ENCODE measurements at places on chromosomes 13 and 19.

- DNase-seq, result no peak
These were observed 27.7 kb downstream of the ATP4B start for GRCh38 chr13:113630296-113630695.

GRCh38 chr19:54439174-54439851, 9.7 kb upstream of the LENG8 start:
- DNase-seq, result peak; percentile 77

- no peak for DNase-seq
These were observed 8.9 kb upstream of the CYP4F3 start for GRCh38 chr19:15631817-15632216.

DNA sequence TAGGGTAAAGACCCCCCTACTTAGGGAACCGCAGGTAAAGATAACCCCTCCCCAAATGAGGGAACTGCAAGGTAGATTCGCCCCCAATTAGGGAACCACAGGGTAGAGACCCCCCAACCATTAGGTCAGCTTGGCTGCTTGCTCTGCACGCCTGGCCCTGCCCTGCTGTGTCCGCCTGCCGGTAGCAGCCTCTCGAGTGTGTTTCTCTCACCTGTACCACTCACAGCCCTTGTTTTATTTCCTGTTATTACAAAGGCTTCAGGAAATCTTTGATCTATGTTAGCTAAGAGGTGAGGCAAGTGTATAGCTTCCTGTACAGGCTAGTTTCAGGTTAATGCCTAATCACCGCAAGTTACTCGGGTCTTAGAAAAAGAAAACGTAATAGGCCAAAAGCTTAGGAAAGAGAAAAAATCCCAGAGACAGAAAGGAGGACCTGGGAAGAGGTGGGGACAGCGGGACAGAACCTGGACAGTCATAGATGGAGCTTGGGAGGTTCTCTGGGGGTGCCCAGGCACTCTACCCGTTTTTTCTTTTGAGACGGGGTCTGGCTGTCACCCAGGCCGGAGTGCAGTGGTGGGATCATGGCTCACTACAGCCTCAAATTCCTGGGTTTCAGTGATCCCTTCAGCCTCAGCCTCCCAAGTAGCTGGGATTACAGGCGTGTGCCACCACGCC, 23.1 kb upstream of the EIF3G start:
- no peak for DNase-seq

DNA sequence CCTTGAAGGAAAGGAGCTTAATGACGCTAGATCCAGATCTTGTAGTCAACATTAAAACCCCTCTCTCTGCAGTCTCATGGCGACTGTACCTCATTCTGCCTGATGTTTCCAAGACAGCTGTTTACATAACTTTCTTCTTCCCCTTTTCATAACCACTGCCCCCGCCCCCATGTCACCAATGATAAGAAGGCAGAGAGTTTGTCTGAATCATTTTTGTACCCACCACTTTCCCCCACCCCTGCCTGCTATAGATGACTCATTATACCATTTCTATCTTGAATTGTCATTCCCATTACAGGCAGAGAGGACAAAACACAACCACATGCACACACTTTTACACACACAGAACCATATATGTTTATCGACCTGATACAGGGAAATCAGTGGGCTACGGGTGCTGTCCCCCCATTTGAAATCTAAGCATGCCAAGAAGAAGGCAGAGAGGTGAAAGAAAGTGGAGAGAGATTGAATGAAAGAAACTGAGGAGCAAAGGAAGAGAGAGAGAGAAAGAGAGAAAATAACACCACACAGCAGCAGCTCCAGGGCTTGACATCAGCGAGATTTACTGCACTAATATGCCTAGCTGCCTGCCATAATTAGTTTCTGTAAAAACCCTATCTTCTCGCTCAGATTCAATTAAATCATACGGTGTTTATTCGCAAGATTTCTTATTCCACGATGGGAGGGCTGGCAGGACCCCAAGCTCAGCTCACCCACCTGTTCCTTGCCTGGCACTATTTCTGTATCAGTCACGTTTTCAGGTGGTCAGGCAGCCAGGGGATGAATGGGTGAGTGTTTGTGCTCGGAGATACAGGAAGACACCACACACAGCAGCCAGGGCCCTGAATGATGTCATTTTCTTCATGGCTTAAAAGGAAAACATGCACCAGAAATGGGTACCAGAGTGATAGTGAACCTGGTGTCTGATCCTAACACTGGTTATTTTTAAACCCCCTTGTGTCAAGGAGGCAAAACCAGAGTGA, 114.3 kb upstream of the SERP2 start:
- DNase-seq, result no peak

GRCh38 chr13:102040812-102041211, 361.0 kb downstream of the FGF14 start:
- no peak for DNase-seq

GRCh38 chr19:34881982-34882381, 44.7 kb upstream of the ZNF30 start:
- no peak for DNase-seq

DNA sequence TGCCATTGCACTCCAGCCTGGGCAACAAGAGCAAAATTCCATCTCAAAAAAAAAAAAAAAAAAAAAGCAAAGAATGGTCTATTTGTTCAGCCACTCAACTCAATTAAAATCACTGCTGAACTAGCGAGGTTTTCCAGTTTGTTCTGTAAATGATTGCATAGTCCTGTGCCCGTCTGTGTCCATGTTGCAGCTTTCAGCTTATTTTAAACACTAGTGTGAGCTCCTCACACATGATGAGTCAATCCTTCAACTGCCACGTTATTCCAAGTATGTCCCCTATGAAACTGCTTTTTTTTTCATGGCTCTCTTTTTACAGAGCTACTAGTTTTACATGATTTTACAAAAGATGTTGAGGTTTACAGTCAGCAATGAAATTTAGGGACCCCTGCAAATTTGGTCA, 12.2 kb downstream of the SUGP2 start:
- DNase-seq, result peak; percentile 42

GRCh38 chr19:48121909-48122371, 11.3 kb upstream of the PLA2G4C start:
- no peak for DNase-seq

- DNase-seq, result peak; percentile 66
These were observed 2.6 kb upstream of the SPACA6 start for GRCh38 chr19:51690454-51691073.

- DNase-seq, result no peak
These were observed 33.6 kb downstream of the TNFSF11 start for GRCh38 chr13:42607546-42607945.

DNA sequence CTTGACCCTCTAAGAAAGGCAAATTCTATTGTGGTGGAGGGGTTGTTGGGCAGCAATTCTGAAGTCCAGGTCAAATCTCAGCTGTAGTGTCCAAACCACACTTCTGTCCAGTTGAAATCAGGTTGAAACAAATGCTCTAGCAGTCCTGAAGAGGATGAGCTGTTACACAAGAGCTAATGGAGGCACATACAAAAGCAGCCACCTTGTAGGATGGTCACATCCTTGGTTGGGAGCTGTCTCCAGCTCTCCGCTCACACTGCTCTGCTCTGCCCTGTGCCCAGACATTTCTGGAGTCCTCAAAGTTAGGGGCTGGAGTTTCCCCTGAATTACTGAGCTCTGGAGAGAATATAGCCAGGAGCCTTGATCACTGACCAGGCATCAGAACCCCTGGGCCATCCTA, 47.2 kb downstream of the GPR12 start:
- DNase-seq, result no peak

GRCh38 chr13:80239571-80240255, 101.2 kb downstream of the SPRY2 start:
- DNase-seq, result no peak

DNA sequence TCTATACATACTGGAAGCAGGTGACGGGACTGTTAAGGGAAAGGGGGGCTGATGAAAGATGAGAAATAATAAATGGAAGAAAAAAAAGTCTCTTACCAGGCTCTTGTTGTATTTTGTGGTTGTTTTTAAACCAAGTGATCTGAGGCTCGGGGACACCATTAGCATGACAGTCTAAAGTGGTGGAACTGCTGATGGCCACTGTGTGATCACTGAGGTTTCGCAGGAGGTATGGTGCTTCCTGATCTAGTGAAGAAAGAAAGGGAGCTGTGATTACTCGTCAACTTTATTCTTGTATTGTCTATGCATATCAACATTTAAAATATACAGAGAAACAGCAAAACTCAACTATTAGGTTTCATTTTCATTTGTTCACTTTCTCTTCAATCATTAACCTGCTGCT, 110.1 kb downstream of the FLT1 start:
- DNase-seq, result peak; percentile 34

DNA sequence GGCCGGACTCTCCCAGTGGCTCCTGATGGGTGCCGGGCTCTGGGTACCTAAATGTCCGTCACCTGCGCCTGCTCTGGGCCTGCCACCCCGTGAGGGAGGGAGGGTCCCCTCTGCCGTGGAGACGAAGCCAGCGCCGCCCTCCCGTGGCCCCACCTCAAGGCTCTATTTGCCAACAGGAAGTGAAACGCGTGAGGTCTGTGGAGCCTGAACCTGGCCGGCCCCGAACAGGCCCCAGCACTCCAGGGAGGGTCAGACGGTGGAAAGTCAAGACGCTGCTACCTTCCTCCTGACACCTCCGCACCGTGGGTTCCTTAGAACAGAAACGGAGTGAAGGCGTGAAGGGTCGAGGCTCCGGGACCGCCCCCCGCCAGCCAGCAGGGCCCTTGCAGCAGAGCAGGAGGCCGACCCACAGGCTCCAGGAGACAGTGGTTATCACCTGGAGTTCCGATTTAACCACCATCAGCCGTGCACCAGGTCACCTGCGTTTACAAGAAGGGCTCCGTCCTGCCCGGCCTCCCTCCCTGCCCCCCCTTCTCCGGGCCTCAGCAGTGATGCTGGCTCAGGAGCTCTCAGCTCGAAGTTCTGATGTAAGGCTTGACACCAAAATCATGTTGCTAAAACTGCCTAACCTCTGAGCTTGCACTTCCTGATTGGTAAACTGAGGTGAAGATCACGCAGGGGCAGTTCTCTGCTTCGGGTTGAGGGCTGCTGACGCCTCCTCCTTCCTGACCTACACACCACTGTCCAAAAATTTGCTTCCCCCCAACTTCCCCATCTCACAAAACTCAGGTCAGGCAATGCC, 50.9 kb upstream of the C13orf46 start:
- DNase-seq, result no peak

- DNase-seq, result no peak
These were observed 1.1 kb downstream of the KLHL26 start for GRCh38 chr19:18637673-18638630.

DNA sequence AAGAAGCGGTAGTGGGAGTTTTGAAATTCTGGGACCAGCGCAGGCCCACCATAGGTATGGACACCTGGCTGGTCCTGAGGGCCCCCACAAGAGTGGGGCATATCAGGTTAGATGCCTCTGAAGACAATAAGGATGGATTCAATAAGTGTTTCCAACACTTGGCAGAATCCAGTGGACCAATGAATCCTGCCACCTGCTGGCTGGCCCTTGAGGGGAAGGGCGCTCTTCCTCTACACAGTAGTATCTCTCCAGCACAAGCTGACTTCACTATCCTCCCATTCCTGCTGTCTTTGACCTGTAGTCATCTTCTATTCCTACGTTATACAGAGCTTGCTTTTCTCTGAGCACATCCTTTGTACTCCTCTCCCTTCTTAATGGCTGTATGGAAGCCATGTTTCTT, 199.7 kb upstream of the TSHZ3 start:
- DNase-seq, result peak; percentile 9

- no peak for DNase-seq
These were observed 52.5 kb downstream of the PDS5B start for GRCh38 chr13:32638739-32639138.

DNA sequence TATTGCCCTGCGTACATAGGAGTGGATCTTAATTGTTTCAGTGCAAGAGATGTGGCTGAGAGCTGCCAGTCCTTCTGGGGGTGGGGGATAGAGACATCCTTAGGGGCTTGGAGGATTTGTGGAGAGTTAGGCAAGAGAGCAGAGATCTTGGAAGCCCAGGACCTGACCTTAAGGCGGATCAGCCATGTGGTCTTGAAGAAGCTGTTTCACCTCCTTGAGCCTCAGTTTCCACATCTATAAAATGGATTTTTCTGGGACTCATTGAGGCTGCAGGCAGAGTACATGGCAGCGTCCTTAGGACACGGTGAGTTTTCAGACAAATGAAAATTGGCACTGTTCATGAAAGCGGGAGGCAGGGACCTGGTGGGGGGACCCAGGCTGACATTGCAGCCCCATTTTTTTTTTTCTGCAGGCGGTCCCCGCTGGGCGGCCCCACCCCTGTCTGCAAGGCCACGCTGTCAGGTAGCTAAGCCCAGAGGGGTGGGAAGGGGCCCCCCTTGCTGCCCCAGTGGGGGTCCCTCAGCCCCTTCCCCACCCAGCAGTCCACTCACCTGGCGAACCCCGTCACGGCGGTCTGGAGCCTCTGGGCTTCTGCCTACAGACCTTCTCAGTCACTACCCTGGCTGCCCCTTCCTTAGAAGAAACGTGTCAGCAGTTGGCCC, 30.0 kb downstream of the PDE4A start:
- DNase-seq, result no peak

DNA sequence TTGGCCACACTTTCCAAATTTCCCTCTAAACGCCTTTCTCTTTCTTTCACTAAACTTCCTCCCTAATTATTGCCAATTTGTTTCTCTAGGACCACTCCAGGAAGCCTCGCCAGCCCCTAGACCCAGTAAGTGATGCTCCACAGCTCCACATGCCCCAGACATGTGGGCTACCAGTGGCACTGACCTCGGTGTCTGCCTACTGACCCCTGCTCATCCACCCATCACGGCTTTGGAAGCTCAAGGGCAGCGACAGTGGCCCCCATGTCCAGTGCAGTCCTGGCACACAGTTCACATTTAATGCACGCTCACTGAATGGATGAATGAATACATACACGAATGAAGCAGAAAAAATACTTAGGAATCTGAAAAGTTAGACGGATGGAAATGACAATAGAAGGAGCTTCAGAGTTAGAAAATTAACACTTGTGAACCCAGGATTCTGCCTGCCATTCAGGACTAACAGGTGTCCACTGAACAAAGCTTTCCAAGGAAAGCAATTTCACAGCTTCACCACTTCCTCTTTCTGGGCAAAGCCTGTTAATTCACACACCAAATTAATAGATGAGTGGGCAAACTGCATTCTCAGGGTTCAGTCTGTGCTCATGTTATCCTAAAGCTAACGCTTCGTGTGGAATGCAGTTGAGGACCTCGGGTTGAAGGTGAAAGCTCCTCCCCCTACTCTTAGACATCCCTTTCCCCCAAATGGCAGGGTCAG, 50.9 kb downstream of the CCDC70 start:
- no peak for DNase-seq

DNA sequence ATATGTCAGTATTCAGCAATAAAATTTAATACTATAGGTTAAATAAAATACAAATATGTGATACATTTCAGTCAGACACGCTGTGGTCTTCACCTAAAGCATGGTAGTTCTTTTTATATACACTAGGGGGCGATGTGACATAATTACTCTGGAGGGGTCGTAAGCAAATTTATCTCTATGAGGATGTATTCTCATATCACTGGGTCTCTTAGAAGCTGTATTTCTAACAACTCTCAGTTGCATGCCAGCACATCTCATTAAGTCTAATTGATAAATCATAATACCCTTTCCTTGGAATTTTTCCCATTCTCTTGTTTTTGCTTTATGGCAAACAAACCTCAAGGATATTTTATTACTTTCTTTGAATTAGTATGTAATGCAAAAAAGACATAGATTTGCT, 3.9 kb upstream of the PCDH17 start:
- peak; percentile 67 for DNase-seq

Data from pons (tissue), 1 donor.